Cardiac fibroblast (primary cell): ENCODE measurements at places on chromosomes 2 and 18.

GRCh38 chr2:174335988-174336500, 1.3 kb downstream of the SP9 start:
- no peak for DNase-seq

GRCh38 chr2:112010751-112011150, 44.3 kb upstream of the TMEM87B start:
- DNase-seq = no peak

DNA sequence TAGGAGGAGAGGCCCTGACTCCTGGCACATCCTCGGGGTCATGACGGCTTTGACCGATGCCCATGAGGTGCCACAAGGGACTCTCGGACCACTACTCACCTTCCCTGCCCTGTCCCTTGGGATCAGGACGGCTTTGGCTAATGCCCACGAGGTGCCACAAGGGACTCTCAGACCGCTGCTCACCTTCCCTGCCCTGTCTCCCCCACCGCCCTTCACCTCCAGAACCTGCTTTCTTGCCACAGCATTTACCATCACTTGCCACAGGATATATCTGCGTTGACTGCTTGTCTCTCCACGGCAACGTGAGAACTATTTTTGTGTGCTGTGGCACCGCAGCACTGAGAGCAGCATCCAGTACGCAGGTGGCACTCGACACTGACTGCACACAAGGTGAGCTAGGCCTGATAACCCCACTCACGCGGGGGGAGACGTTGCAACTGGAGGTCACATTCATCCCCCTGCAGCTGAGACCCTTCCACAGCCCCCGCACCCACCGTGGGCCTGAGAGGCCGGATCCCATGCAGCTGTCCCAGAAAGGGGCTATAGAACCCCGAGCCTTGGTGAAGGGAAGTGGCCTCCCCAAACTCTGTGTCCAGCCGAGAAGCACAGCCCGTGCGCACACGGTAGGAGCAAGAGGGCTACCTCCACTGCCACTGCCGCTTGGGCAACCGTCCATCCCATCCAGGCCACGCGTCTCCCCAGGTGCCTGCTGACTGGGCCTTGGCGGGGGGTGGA, 47.5 kb downstream of the ANO7 start:
- DNase-seq = no peak

GRCh38 chr2:145723872-145724271, 1204.0 kb upstream of the ZEB2 start:
- no peak for DNase-seq

DNA sequence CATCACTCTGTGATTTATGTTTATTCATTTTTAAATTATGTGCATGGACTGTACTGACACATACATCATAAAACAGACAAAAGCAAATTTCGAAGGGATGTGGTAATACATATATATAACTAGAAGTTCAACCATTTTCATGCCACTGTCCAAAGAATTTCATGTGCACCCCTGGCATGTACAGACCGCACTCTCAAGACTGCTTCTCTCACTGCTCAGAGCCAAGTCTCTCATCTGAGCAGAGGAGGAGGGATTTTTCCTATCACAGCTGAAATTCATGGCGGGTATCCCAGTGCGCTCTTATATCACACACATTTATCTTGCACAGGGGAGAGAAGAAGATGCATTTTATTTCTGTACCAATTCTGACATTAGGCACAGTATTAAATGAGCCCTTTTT, 5.9 kb downstream of the TMEM178A start:
- no peak for DNase-seq

DNA sequence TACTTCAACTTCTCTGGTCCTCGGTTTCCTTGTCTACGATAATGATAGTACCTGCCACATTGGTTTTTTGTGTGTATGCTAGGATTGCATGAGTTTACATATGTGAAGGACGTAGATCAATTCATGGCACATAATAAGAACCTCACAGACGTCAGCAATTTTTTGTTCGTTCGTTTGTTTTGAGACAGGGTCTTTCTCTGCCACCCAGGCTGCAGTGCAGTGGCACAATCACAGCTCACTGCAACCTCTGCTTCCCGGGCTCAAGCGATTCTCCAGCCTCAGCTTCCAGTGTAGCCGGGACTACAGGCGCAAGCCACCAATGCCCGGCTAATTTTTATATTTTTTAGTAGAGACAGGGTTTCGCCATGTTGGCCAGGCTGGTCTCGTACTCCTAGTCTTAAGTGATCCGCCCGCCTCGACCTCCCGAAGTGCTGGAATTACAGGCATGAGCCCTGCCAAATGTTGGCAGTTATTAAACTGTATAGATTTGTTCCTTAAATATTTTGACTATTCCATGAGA, 756 bp upstream of the SLC35F5 start:
- no peak for DNase-seq

- no peak for DNase-seq
These were observed 53.1 kb downstream of the SPATS2L start for GRCh38 chr2:200359552-200359951.

- no peak for DNase-seq
These were observed 419.0 kb downstream of the NBAS start for GRCh38 chr2:15142069-15142689.

- DNase-seq = peak; percentile 47
These were observed at the start of gene UCN for GRCh38 chr2:27308359-27308881. Gene UCN, minus strand, starts transcription at chr2:27308445. Its CDS starts 550 bp downstream, at chr2:27307895.

GRCh38 chr2:120672526-120673204, 63.0 kb upstream of the GLI2 start:
- no peak for DNase-seq

- no peak for DNase-seq
These were observed 218.5 kb upstream of the SOX11 start for GRCh38 chr2:5473635-5474034.

GRCh38 chr2:73963385-73964120, 21.2 kb upstream of the TET3 start:
- DNase-seq = no peak

DNA sequence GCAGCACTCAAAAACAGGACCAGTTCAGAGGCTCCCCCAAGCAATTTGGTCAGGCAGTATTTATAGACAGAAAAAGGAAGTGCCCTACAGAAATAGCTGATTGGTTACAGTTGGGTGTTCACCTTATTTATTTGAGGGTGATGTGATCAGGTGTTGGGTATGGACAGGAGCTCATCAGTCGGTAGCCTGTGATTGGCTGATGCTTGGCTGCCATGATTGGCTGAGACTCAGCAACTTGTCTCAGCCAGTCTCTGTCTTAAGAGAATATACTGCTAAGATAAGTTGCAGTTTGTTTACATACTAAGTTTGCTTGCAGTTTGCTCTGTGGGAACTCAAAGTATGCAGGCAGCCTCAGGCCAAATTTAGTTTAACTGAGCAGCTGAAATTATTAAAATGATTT, 9.4 kb downstream of the ABCG8 start:
- no peak for DNase-seq

DNA sequence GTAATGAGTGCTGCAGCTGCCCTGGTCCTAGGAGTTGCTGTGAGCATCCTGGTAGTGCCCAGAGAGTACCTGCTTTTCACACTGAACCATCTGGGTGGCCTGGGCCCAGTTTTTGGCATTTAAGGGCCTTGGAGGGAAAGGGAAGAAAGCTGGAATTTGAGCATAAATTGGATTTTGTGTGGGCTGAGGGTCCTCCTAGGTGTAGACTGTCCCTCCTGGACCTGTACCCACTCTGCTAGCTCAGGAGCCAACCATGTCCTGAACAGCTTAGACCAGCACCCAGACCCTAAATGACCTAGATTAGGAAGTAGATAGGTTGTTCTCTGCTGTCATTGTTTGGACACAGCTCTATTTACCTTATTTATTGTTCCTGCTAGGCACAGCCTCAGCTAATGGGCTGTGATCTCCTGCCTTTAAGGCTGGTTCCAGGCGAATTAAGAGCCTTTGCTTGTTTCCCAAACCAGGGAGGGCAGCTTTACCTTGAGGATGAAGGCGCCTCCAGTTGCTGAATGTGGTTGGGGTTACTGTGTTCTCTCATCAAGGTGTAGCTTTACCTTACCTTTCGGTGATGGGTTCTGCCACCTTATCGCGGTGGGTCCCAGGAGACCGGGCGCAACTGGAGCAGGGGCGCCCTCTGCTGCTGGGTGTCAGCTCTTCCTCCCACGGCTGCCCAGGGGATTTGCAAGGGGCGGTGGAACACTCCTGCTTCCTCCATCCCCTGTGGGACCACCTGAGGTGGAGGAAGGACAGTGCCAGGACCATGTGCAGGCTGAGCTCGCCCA, 34.4 kb downstream of the ITGA6 start:
- peak; percentile 41 for DNase-seq

GRCh38 chr2:227613272-227613660, 1.4 kb downstream of the SCYGR3 start:
- no peak for DNase-seq

DNA sequence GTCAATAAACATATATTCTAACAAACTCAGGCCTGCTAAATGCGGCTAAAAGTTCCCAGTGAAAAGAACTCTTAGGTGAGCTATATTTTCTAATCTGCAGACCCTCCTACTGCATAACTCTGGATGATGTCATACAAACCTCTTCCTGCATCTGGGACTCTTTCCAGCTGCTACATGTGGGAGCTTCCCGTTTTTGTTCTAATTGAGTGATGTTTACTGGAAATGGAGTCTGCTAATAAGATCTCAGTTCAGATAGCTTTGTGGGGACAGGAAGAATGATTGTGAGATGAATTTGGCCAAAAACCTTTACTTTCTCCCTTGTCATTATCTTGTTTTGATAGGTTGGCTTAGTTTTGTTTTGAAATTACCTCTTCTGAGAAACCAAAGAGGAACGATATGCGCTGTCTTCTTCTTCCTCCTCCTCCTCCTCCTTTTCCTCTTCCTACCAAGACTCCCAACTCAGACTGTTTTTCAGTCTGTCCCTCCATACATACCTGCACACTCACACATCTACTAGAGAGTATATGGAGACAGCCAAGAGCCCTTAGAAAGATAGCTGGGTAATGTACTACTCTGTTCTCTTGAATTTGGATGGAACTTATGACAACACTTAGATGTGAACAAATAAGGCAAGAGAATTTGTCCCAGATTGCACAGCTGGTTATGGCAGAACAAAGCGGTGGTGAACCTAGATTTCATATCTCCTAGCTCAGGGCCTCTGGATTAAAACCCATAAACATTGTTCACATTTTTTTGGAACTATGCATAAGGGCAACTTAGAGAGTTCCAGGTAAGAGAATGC, 39.8 kb upstream of the AAK1 start:
- peak; percentile 94 for DNase-seq

- DNase-seq = no peak
These were observed 102.3 kb downstream of the ZFP36L2 start for GRCh38 chr2:43123981-43124686.

GRCh38 chr2:80002568-80003157, 301.9 kb downstream of the LRRTM1 start:
- DNase-seq = no peak

DNA sequence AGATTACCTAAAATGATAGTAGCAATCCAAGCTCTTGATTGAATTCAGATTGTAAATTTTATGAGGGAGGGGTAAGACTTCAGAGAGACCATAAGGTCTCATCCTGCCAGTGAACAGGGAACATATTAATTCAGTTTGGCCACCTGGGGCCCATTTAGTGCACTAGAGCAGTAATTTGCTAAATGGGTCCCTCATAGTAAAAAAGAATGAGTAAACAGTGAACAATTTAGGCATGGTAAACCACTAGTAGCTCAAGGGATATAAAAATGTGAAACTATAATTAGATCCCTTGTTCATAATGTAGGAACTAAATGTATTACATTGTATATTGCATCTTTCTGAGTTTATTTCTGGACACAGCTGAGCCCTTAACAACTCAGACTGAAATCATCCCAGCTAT, 4.9 kb upstream of the PHLPP1 start:
- no peak for DNase-seq

- DNase-seq = no peak
These were observed 108.5 kb downstream of the CDCA7 start for GRCh38 chr2:173462892-173463840.

DNA sequence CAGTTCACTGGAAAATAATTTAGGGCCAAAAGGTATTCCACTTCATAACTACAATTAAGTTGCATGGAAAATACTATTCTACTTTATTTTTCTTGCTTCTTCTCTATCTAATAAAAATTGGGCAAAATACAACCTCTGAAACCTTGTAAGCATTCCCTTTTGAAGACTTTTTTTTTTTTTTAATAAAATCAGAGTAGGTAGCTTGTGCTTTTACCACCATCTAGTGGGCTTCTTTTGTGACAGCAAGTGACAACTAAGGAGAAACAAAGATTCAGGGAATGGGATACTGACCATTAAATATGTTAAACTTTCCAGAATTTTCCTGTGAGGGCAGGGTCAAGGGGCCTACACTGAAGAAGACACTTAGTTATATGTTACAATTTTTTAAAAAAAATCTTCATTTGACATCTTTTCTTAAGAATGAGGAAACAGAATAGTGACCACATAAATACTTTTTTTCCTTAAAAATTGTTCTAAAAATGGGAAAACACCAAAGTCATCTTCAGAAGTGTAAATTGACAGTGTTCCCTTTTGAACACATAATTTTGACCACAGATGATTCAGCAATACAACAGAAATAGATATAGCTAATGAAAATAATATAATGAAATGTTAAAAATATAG, 1183.2 kb upstream of the ACVR2A start:
- peak; percentile 70 for DNase-seq

- DNase-seq = no peak
These were observed 295.2 kb downstream of the SS18 start for GRCh38 chr18:25795213-25795612.

DNA sequence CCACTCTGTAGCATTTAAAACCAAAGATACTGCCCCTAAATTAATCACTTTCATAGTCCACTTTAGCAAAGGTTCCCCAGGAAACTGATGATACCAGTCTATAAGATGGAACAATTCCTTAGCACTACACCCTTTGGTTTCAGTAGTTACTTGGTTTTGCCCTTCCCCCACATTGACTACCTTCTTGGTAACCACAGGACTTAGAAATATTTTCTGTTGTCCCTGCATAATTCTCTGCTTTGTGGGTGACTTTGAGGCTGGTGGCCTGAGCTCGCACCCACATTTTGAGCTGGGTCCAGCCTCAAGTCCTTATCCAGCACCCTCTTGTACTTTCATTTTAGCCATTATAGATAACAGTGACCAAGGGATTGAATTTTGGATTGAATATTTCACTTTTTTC, 23.1 kb downstream of the ELP2 start:
- no peak for DNase-seq

DNA sequence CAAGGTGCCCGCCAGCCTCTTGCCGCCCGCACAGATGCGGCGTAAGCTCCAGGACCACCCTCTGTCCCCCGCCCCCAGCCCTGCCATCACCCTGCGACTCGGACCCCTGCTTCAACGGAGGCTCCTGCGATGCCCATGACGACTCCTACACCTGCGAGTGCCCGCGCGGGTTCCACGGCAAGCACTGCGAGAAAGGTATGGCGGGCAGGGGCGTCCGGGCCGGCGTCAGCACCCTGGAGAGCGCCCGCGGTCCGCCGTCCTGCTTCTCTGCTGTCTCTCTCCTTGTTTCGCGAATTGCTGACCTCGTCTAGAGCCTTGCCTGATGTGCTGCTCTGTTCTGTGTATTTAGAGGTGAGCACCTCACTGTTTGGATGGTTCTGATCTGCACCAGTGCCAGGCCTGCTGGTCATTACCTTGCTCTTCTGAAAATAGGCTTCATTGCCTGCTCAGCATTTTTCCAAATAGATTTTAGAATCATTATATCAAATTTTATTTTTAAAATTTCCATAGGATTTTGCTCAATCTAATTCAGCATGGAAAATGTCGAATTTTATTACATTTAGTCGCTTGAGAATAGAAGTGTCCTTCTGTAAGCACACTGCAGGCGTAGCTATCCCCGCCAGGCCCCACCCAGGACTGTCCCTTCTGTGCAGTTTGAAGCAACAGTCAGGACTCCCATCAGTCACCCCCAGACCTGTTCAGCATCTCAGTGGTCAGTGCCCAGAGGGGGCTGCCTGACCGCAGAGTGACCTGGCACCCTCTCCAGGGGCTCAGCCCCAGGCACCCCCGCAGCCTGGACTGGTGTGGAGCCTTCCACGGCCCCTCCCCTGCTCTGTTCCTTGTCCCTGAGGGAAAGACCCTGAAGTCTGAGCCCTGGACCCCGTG, 51.6 kb downstream of the SNED1 start:
- DNase-seq = peak; percentile 23
